Activated T-helper 17 cell treated with anti-CD3 and anti-CD28 coated beads, Interleukin-2, amount 50 U/mL, for 72 hours (primary cell): ENCODE measurements at places on chromosomes 6 and 20.

- ATAC-seq = no peak
These were observed 296.6 kb downstream of the PHACTR1 start for GRCh38 chr6:13012977-13013680.

GRCh38 chr6:163398115-163398514 lies 16.4 kb upstream of the QKI start:
- ATAC-seq = no peak

DNA sequence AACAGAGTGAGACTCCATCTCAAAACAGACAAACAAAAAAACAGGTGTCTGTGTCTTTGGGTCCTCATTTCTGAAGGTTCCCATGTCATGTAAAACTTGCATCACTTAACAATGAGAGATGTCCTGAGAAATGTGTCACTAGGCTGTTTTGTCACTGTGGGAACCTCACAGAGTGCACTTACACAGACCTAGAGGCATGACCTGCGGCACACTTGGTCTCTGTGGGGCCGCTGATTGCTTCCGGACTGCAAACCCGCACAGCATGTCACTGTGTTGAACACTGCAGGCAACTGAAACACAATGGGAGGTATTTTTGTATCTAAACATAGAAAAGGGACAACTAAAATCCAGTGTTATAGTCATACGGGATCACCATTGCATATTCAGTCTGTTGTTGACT lies 42.3 kb upstream of the TMEM181 start:
- ATAC-seq = peak; percentile 31

GRCh38 chr20:41446456-41446855 lies 79.8 kb upstream of the EMILIN3 start:
- ATAC-seq = no peak

DNA sequence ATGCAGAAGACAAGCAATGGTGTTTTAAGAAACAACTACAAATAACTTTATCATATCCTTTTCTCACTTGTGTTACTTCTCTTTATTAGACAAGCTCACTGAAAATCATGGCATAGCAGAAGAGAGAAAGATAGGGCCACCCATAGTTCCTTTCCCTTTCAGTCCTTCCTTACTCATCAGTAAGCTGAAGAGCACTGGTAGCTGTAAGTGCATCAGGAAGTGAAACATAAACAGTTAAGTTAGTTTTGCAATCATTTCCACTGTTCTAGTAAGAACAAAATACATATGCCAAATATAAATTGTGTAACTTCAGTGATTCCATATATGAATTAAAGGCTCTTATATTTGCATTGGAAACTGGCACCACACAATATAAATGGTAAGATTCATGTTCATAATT lies 220.1 kb downstream of the HACE1 start:
- peak; percentile 46 for ATAC-seq

GRCh38 chr6:27247133-27247836 lies at the start of gene PRSS16:
TSS of gene PRSS16 (plus strand) at chr6:27247701. CDS start at chr6:27247738, 37 bp downstream.
- no peak for ATAC-seq

- no peak for ATAC-seq
These were observed 516.3 kb downstream of the COL12A1 start for GRCh38 chr6:74689601-74690000.

DNA sequence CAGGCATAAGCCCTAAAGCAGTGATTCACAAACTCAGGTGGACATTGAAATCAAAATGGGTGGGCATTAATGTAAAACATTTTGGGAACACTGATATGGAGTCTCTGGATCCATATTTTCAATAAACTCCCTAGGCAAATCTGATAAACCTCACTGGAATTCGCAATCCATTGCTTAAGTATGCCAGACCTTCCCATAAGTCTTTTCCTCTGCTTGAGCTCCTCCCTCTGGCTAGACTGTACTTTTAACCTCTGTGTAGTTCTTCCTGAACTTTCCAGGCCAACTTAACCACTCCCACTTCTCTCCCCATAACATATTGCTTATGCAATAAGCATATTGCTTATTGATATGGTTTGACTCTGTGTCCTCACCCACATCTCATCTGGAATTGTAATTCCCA lies 629.7 kb upstream of the IMPG1 start:
- ATAC-seq = no peak

DNA sequence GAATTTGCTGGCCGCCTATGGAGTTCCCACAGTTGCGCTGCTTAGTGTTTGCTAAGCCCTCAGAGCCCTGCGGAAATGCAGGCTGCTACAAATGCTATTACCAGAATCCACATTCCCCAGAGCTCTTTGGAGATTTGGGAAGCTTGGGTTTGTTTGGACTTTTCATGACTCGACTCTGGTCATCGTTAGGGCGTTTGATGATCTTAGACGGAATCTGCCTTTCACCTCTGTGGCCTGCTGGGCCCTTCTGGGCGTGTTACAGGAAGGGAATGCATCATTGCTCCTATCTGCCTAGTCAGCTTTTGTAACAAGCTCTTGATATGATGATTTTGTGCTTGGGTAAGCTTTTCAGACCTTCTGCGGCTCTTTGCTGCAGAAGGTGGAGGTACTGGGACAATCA lies 50.8 kb downstream of the EYA2 start:
- no peak for ATAC-seq

GRCh38 chr6:37020381-37020780 lies 14.9 kb downstream of the FGD2 start:
- no peak for ATAC-seq

GRCh38 chr6:74404366-74404765 lies 708.4 kb downstream of the CD109 start:
- ATAC-seq = no peak

DNA sequence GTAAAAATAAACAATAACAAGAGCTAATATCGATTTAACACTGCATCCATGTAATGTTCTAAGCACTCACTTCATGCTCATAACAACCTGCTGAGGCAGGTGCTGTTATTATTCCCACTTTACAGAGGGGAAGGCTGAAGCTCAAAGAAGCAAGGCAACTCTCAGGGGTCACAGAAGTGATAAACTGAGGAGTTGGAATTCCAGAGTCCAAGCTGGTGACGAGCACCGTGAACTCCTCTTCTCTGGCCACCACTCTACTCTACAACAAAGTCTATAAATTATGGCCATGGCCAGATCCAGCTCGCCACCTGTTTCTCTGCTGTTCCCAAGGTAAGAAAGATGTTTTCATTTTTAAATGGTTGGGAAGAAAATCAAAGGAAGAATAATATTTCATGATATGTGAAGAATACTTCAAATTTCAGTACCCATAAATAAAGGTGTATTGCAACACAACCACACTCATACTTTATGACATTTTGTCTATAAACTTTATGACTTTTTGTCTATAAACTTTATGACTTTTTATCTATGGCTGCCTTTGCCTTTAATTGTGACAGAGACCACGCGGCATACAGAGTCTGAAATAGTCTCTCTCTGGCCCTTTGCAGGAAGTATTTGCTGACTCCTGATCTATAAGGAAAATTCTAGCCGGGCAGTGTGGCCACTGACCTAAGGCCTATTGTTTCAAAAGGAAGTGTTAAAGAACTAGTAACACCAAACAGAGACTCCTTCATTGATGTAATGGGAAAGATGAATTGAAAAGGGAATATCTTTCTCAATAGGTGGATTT lies 113.2 kb upstream of the KCNG1 start:
- ATAC-seq = no peak

DNA sequence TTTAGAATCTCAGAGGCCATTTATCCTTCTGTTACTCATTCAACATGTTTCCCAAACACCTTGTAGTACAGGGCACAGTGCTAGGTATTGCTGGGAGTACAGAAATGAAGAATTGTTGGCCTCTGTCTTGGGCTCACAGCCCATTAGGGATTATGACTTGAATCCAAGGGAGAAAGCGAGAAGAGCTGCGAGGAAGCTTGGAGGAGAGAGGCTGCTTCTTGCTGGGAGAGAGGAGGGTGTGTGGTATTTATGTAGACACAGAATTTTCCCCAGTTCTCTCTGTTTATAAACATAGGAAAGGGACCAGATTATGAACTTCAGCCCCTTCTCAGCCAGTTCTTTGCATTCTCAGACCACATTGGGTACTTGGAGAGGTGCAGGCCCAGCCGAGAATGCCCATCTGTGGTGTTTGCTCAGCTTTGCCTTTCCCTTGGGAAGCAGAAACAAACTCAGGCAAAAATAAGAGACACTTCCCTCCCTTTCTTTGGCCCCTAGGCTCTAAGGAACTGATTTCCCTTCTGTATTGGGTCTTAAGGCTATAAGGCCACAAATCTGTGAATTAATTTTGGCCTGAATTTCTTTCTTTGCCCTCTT lies 17.9 kb downstream of the CHMP4B start:
- no peak for ATAC-seq

DNA sequence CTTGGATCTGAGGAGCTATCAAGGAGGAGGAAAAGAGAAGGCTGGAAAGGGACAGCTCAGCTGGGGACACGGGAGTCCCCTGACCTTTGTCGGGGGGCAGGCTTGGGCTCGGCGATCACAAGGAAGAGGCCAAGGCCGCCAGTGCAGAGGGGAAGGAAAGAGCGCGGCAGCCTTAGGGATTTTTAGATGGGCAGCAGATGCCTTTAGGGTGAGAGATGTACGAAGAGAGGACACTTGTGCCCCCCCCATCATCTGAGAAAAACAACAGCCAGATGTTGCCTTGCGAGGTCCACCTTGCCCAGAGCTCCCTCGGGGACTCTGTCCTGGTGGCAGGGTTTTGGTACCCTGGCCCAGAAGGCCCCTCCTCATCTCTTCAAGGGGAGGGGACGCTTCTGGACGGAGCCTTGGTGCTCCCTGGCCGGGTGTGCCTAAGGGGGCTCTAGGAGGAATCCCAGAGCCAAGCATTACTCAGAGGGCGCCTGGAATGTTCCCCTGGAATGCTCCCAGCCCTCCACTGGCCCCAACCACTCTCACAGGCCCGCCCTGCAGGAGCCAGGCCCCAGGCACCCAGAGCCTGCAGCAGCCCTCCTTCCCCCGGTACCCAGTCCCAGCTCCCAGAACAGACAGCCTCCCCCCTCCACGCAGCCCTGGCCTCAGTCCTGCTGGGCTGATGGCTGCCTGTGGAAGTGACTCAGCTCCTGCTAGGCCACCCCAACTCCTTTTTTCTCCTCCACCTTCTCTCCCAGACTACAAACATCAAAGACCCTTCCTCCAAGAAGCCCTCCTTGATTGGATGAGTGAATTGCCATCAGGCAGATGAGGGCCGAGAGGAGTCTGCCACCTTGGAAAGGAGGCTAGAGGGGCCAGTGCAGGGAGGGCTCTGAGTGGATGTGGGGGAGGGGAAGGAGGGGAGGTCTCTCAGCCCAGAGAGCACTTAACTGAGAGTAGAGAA lies 1.8 kb downstream of the ADAM33 start:
- no peak for ATAC-seq

DNA sequence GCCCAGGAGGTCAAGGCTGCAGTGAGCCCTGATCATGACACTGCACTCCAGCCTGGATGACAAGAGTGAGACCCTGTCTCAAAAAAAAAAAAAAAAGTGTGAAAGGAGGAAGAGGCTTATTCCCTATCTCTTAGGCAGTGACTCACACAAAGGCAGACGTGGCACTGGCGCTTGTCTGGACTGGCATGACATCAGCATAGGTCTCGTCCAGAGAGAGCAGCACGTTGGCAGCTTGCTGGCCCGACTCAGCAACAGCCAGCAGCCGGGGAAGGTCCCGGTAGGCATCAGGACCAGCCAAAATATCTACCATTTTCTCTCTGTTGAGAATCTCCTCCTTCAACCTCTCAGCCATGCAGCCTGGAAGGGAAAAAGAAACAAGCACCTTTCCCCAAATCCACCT lies 14.1 kb downstream of the CDK5RAP1 start:
- ATAC-seq = no peak

- no peak for ATAC-seq
These were observed 41.9 kb upstream of the FERMT1 start for GRCh38 chr20:6164421-6165341.
